AG20443 (cell line): ENCODE measurements at places on chromosomes 3 and 15.

GRCh38 chr3:25037049-25037547 is 391.0 kb upstream of the RARB start:
- DNase-seq: peak; percentile 31

GRCh38 chr3:42187936-42188335 is 78.0 kb downstream of the CCK start:
- no peak for DNase-seq

- DNase-seq: no peak
Measured at GRCh38 chr3:32506466-32506865, 3.8 kb upstream of the CMTM6 start.

GRCh38 chr3:193418576-193419373 is 40.2 kb upstream of the ATP13A5 start:
- no peak for DNase-seq

GRCh38 chr3:17830788-17831187 is 88.4 kb upstream of the TBC1D5 start:
- DNase-seq: no peak

DNA sequence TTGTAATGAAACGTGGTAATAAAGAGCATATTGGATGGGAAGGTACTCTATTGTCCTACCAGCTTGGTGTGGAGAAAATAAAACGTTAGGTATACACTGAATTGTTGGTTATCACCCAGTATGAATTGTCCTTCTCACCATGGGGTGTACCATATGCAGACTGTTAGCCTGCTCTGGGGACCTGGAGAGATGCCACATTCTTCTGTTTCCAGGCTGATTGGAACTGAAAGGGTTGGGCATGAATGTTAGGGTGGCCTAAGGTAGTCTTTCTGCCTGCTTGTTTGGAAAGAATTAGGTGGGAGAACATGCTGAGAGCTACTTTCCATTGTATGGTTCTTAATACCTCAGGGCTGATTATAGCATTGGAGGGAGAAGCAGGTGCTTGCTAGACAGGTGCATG is 340.6 kb downstream of the PTPRG start:
- DNase-seq: no peak

DNA sequence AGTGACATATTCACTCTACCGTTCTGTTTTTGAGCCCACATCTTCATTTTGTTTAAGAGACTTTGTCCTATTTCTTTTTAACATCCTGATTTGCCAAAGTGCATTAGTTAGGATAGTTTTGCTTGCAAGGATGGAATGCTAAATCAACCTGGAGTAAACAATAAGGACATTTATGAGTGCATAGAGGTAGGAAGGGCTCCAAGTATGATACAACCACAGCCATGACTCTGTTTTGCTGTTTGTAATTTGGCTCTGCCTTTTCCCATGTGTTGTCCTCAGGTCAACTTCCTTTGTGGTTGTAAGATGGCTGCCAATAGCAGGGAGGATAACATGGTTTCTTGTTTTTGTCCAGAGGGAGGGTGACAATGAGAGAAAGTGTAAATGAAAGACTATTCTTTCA is 66.4 kb upstream of the GOLIM4 start:
- peak; percentile 30 for DNase-seq

DNA sequence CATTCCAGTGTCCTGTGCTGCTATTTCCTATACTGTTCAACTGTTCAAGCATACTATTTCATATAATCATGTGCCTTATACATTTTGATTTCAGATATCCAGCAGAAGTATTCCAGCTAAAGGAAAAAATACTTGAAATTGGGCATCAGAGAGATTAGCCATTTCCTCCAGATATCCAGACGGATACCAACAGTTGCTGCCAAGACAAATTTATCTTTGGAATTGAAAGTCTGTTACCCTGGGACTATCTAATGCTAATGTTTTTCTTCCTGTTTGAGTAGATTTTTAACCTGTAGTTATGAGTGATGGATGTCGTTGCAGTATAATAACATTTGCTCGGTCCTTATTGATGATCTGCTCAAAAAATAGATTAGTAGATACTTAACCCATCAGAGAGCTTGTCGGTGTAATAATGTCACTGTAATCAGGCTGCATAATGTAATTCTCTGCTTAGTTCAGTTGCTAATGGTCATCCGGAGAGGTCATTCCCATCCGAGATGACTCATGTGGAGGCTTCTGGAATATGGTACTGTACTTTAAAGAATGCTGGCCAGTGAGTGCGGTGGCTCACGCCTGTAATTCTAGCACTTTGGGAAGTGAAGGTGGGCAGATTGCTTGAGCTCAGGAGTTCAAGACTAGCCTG is 51.5 kb downstream of the TIMP4 start:
- DNase-seq: no peak

DNA sequence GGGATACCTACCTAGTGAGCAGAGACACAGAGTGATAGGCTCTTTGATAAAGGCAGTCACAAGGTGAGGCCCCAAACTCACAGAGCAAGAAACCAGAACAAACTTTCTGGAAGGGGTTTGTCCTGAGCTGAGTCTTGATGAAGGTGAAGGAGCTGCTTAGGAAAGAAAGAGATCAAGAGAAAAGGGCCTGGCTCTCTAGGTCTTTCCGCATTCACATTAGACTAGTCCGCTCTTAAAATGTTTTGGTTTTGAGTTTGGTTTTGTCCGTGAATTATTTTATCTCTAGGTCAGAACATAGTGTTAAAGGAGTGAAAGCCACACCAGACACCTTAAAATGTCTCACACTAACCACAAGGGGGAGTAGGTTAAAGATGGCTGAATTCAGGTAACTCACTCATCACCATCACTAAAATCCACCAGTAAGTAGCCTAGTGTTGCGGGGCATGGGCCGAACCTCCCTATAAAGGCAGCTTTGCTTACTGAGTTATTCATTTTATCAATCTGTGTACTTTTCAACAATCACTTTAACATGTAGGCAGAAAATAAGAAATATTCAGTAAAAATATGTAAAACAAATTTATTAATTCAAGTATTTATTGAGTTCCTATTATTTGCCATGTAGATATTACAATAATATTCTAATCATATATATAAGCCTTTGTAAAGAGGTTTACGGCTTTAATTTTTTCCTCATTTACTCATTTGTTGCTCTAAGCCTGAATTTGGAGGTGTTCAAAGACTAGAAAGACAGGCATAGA is 121.5 kb upstream of the TSC22D2 start:
- peak; percentile 32 for DNase-seq

GRCh38 chr3:101530686-101531047 is 17.7 kb upstream of the SENP7 start:
- DNase-seq: no peak

DNA sequence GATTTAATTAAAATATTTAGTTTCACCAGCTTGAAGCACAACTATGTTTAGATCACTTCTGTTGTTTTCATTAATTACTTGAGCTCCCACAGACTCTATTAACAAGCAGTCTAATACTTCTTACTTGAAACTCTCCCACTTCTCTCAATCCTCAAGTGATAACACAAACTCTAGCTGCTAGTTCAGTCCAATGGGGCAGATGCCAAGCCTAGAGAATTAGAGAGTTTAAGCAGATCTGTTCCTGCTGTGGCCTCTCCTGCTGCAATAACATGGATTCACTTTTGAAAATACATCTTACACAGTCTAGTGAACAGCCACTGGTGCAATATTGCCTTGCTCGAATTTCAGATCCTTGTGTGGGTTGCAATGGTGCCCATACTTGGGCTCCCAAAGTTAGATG is 566.4 kb upstream of the SGO1 start:
- DNase-seq: no peak

DNA sequence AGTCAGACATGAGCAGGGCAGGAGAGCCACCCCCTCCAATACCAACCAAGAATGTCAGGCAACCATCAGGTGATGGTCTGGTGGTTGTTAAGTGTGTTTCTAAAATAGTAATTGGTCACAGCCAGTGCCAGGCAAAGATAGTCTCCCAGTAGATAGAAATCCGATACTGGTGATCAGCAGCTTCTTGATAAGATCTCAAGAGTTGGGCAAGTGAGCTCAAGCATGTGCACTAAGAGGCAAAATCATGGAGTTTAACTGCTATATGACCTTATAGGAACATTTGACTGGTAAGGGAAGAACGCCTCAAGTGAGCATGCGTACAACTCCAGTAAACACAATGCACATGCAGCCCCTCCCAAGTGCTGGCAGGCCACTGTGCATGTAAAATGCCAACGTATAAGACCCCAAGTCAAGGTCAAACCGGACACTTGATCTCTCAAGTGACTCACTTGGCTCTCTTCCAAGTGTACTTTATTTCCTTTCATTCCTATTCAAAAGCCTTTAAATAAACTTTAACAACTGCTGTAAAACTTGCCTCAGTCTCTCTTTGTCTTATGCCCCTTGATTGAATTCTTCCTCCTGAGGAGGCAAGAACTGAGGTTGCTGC is 36.0 kb upstream of the CBLB start:
- no peak for DNase-seq

GRCh38 chr15:60733196-60733595 is 254.3 kb upstream of the ICE2 start:
- no peak for DNase-seq

- DNase-seq: no peak
Measured at GRCh38 chr15:85874236-85874635, 79.5 kb upstream of the KLHL25 start.

DNA sequence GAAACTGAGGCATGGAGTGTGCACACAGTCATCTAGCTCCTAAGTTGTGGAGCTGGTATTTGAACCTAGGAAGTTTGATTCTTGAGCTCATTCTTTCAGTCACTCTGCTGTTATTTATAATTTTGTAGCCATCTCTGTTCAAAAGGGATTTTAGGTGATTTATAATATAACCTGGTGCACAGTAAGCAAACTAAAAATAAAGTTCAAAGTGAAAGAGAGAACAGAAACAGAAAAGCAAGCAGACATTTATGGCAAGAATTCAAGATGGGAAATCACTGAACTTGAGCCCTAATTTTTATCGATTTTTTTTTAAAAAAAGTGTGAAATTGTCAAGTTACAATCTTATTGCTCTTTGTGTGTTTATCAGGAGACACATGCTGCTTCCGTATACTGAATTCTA is 71.4 kb upstream of the SLC7A14 start:
- DNase-seq: no peak

GRCh38 chr15:59290295-59291212 is 82.1 kb downstream of the MYO1E start:
- DNase-seq: no peak

DNA sequence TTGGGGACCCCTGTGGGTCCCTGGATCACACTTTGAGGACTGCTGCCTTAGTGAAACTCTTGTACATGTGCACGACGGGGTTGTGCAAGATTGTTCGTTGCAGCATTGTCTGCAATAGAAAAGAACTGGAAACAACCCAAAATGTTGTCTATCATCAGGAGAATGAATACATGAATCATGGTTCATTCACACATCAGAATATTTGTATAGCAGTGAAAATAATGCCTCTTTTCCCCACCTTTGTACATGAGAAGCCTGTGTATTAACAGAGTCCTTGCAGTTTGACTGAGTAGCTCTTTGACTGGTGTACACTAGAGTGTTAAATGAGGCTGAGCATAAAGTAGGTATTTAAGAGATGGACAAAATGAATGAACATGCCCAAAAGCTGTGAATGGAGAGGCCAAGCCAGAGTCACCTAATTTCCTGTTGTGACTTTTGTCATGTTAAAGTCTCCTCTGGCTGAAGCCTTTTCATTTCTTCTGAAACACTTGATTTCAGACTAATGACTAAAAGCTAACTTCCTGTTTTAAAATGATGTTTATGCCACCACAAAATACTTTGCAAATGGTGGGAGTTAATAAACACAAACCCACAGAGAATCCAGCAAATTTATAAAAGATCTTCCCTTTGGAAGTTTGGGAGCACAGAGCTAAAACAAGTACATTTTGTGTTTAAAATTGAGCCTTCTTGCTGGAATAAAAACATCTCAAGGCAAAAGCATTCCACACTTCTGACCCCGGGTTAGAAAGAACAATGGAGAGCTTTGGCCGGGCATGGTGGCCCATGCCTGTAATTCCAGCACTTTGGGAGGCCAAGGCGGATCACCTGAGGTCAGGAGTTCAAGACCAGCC is 20.6 kb upstream of the USP3 start:
- DNase-seq: no peak

GRCh38 chr15:45126535-45127158 is 3.0 kb downstream of the DUOXA1 start:
- DNase-seq: no peak

GRCh38 chr3:11507719-11508118 is 136.0 kb downstream of the VGLL4 start:
- no peak for DNase-seq

DNA sequence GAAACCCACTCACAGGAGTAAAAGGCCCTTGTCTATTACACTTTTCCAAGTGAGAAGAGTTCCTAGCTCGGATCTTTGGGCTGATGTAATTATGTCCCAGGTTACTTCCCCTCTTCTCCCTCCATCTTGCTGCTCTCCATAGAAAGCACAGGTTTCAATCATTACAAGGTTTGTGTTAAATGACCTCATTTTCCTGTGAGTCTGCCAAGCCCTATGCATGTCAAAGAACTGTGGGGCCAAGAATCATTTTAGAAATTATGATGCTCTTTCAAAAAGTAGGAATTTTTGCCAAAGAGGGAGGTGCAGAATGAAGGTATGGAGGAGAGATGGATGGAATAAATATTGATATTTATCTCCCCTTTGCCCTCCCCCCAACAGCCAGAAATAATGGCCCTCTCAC is 129.3 kb upstream of the TPM1 start:
- peak; percentile 3 for DNase-seq

DNA sequence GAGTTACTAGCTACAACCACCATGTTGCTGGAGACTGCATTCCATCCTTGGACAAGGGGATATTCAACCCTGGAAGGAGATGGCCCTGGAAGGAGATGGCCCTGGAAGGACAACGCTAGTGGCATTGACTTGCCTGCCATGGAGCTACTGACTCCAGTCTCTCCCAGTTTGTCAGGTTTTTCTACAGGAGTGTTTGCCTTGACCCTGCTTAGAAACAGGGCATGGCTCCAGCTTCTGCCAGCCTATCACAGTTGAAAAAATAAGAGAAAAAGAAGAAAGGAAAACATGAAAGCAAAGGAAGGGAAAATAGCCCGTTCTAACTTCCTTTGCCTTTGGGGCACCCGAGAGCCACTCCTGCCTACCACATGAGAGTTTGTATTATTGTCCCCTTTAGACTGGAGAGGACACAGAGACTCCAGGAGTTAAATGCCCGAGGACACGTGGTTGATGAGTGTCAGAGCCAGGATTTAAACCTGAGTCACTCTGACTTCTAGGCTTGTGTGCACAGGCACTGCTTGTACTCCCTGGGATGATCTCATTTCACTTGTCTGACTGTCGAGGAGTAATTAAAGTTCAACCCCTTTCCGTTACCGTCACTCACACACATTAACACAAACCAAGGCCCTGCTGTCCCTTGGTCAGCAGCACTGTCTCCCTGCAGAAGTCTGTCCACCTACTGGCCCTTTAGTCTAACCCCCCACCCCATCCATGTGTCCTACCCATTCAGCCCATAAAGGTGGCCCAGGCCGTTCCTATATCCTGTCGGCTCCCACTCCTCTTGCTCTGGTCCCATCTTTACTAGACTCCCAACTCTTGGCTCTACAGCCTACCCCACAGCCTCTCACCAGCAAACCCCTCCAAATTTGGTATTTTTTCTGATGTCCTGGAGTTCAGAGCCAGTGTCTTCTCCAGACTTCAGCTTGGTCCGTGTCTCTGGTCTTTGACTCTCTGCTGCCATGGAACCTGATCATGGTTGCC is 46.1 kb downstream of the C2CD4A start:
- peak; percentile 86 for DNase-seq

- peak; percentile 17 for DNase-seq
Measured at GRCh38 chr3:61796088-61796680, 234.8 kb downstream of the PTPRG start.

GRCh38 chr15:92611995-92612745 is 43.4 kb downstream of the FAM174B start:
- DNase-seq: no peak
